ENCODE measurements at places on chromosomes 2 and 18.

GRCh38 chr2:186307871-186308270 is 178.2 kb upstream of the ZC3H15 start:
- DNase-seq, result no peak

DNA sequence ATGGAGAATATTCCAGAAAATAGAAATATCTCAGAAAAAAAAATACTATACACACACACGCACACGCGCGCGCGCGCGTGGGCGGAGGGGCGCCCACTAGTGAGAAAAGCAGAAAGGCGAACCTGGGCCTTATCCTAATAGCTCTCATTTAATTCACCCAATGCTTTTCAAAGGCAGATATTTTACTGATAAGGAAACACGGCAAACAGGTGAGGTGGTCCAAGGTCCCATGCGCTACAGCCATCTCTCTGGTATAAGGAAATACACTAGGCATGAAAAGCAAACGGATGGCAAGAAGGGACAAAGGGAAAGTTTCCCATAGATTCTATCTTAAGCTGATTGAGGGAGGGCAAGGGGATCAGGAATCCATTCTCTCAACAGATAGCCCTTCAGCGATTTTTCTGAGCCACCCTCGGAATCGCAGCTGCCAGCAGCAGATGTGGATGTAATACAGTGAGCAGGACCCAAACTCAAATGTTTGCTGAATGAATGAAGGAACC is 136.7 kb downstream of the TMEM247 start:
- no peak for DNase-seq

DNA sequence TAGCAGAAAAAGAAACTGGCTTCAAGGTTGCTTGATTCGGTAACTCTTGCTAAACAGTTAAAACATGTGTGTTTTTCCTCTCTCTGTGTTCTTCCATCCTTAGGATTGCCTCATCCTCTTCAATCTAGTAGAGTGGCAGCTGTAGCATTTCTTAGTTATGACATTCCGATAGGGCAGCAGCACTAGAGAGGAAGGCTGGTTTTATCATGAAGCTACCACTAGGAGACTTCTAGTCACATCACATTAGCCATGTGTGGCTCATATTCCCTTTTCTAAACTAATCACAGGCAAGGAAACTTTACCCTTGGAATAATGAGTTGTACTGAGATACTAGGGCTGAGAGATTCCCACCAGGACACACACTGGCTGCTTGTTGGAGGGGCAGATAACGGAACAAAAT is 187.6 kb downstream of the DOK6 start:
- no peak for DNase-seq

- DNase-seq, result no peak
Observed at GRCh38 chr18:48719974-48720654, 181.3 kb downstream of the CTIF start.

- peak; percentile 56 for DNase-seq
Observed at GRCh38 chr2:239548451-239548871, 147.6 kb upstream of the HDAC4 start.

DNA sequence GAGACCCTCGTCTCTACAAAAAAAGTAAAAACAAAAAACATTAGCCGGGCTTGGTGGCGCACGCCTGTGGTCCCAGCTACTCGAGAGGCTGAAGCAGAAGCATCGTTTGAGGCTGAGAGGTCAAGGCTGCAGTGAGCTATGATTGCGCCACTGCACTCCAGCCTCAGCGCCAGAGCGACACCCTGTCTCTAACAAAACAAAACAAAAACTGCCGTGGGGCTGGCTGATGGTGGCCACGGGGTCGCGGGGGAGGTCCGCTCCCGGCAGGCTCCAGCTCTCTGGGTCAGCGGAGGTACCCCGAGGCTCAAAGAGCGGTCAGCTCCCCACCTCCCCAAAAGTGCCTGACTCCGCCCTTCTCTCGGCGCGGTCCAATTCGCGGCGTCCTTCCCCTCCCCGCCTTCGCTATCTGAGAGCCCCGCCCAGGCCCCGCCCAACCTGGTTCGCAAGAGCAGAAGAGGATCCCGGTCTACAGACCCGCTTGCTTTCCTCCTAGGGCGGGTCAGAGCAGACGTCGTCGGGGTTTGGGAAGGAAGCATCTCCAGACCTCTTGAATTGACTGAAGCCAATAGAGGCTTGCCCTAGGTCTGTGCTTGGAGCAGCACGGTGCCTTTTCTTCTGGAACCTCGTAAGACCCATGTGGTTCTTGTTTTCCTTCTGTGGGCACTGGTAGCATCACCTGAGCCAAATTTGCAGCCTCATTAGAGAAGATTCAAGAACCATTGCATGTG is 7.8 kb downstream of the RAX start:
- no peak for DNase-seq

DNA sequence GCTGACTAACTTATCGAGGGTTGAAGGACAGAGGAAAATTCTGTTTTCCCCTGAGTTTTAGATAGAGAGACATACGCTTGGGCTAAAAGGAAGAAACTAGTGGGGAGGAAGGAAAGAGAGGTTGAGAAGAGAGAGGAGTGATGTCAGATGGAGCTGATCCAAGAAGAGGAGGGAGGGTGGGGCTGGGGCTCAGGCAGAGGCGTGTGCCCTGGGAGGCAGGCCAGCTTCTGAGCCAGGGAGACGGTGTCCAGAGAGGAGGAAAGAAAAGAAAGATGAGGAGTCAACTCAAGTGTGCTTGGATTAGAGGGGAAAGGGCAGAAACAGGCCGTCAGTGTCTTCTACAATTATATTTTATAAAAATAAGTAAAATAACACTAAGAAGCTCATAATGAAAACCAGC is 56.2 kb downstream of the EMILIN2 start:
- DNase-seq, result no peak

DNA sequence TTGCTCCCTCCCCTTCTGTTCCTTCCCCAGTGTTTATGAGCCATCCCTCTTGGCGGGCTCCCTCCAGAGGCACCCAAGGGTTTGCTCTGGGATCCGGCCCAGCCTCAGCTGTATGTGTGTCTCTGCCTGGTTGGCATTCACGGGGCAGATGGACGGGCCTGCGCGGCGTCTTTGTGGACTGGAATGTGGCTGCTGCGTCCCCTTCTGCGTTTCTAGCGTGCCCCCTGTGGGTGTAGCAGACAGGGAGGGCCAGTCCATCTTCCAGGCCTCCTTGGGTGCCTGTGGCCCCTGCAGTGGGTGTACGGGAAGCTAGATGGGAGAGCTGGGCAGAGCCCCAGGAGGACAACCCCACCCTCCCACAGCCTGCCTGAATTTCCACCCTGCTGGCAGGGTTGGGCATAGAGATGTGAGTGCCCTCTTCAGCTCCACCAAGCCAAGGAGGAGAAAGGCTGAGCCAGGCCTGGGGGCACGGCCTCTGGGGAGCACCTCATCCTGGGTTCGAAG is 15.7 kb downstream of the GPC1 start:
- no peak for DNase-seq

- DNase-seq, result no peak
Observed at GRCh38 chr2:23944527-23944926, 4.3 kb downstream of the UBXN2A start.

DNA sequence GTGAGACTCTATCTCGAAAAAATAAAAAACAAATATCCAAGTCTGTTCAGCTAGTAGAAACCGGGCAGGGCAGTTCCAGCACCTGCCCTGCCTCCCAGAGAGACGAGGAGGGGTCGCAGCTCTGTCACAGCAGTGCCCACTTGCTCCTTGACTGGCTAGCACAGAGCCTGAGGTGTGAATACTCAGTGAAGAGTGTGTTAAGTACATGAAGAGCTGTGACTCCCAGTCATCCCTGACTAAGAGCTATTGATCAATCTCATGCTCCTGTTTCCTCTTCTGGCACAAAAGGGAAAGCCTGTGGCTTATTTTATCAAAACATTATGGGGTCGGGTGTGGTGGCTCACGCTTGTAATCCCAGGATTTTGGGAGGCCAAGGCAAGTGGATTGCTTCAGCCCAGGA is 83.0 kb upstream of the FZD7 start:
- DNase-seq, result no peak

DNA sequence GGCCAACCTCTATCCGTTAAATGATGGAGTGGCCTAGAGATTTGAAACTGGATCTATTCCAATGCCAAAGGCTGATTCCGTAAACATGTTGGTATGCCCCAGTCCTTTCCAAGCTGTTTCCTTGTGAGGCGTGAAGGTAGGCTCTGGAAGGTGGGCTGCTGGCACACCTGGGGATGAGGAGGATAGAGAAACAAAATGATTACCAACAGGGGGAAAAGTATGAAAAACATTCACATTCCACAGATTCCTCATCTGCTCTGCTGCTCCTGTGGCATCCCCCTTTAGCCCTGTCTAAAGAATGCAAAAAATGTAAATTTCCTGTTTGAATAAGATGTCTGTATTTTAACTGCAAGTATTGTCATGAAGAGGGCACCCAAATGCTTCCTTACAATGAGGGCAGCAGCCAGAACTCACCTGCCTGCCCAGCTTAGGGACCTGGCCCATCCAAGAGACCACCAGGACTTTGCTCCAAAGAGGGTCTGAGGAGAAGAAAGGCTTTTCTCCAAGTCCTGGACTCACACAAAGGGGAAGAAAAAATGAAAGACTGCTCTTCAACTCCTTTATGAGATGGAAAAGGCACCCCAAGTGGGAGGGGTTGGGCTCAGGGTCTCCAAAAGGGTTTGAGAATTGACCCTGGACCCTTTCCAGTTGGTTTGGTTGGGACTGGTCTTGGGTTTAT is 132.3 kb upstream of the PELI1 start:
- DNase-seq, result no peak

DNA sequence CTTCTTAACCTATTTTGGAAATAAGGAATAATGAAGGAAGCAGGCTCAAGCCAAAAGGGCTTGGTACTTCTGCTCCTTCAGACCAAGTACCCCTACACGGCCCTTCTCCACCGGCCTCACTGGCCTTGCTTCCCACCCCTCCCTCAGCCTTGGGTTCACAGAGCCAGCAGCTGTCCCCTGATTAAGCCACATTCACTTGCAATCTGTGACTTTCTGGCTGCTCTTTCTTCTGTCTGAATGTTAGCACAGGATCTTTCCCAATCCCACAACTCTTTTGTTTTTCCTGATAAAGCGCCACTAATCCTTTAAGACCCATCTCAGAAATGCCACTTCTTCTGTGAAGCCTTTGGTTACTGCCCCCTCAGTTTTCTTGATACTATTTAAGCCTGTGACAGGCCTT is 52.4 kb downstream of the REEP1 start:
- DNase-seq, result no peak

DNA sequence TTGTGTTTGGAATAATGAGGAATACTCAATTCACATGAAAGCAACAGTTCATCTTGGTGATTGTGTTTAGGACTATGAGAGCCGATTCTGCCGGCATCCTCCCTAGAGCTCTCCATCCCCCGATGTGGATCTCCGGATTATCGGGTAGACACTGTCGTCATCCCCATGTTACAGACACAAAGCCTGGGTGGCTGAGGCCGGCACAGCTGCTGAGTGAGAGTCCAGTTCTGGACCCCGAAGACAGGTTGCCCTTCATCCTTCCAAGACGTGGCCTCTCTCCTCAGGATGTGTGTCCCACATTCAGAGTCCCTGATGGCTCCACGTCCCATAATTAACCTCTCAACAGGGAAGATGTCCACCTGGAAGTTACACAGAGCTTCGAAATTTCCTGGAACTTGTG is 129.3 kb downstream of the HDAC4 start:
- no peak for DNase-seq

GRCh38 chr18:24197412-24197811 is 58.5 kb downstream of the CABYR start:
- DNase-seq, result no peak

DNA sequence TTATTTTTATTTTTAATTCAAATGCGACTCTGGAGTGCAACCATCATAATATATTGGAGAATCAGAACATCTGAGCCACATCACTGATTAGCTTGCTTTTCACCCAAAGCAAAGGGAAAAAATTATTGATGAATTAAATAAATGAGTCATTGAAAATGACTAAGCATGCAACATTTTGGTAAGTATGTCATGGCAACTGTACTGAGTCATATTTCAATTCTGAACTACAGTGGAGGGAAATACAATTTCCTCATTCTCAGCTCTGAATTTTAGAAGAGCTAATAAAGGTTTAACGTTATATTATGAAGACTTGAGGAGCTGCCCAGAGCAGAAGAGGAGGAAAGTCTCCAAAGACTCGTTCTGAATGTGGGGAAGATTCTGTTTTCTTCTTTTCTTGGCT is 89.6 kb upstream of the CCDC68 start:
- no peak for DNase-seq

DNA sequence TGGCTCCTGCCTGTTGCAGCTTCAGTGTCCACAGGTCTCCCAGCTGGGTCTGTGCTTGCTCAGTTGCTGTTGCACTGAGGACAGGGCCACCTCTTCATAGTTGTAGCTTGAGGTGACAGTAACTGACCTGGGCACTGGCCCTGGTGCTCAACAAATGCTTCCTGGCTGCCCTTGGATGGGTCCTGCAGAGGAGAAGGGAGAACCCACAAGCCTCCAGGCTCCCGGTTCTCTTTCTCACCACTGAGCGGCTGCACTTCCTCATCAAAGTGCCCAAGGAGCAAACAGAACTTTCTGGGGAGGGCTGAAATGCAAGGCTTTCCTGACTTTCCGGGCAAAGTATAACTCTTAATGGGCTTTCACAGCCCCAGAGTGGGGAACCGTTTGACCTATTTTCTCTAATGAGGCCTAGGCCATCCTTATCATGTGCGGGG is 38.7 kb downstream of the LCT start:
- no peak for DNase-seq
